ENCODE measurements at places on chromosomes 4 and X.

DNA sequence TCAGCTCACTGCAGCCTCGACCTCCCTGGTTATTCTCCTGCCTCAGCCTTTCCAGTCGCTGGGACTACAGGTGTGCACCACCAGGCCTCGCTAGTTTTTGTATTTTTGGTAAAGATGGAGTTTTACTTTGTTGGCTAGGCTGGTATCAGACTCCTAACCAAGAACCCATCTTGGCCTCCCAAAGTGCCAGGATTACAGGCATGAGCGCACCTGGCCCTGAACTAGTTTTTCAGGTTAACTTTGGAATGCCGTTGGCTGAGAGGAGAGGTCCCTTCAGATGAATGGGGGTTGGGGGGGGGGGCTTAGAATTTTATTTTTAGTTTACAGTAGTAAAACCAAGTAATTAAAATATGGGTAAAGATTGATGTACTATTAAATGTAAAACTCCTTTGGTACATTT is 23.4 kb upstream of the CWH43 start:
- DNase-seq = no peak

- no peak for DNase-seq
Observed at GRCh38 chr4:39274503-39274902, 91.7 kb downstream of the RFC1 start.

GRCh38 chr4:93031431-93032098 is 727.8 kb downstream of the GRID2 start:
- DNase-seq = no peak

- DNase-seq = no peak
Observed at GRCh38 chr4:69360271-69360670, 80.0 kb downstream of the UGT2B28 start.

DNA sequence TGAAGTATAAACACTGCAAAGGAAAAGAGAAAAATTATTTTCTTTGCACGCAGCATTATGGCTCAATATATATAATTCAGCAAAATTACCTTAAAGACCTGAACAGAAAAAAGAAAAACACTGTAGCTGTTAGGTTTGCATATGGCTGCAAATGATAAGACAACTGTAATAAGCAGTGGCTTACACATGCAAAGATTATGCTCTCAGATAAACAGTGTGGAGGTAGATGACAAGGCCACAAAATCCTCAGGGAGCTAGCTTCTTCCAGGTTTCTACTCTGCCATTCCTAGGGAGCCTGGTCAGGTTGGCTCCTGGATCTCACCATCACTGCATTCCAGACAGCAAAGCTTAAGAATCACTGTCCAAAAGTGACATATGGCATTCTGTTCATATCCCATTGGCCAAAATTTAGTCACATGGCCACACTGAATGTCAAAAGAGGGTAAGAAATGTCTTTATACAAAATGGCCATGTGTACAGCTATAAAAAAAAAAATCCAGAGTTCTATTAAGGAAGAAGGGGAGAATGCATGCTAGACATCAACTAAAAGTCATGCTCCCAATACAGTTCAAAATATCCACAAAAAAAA is 195.2 kb upstream of the SLC7A11 start:
- no peak for DNase-seq

DNA sequence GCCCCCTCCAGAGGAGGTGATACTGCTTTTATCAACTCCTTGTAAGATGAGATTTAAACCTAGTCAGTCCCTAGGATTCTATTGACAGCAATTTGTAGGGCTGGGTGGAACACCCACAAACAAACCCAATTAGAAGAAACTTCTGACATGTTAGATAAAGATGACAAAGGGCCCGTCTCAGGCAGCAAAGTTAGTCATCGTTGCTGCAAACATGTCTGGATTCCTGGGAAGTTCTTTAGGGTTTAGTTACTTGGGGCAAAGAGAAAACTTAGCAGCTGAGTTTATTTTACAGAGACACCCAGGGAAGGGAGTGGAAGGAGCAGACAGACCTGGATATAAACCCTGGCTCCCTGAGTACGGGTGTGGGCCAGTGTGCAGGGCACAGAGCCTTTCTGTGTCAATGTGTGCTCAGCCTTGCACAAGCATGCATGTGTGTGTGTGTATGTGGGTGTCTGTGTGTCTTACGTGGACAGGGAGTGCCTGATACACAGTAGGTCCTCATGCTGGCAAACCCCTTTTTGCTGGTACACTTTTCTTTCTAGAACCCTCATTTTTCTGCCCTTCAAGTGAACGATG is 130.0 kb upstream of the STX18 start:
- DNase-seq = no peak

DNA sequence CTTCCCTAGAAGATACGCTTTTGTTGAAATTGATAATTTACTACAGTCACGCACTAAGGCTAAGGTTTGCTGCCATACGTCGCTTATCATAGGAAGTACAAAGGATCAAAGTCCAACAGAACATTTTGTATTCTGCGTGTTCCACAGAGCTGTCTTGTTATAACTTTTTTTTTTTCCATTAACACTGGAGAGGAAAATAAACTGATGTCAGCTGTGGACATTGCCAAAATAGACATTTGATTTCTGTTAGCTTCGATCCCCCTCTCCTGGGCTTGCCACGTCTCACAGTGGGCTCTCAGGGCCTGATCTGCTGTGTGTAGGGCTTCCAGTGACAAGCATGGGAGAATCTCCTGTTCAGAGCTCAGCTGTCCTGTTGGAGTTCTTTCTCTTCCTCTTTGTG is 93.3 kb downstream of the SPATA18 start:
- DNase-seq = no peak

- no peak for DNase-seq
Observed at GRCh38 chr4:164060456-164060855, 566.0 kb downstream of the TMA16 start.

GRCh38 chr4:5783486-5783885 is 72.5 kb downstream of the EVC start:
- DNase-seq = no peak

DNA sequence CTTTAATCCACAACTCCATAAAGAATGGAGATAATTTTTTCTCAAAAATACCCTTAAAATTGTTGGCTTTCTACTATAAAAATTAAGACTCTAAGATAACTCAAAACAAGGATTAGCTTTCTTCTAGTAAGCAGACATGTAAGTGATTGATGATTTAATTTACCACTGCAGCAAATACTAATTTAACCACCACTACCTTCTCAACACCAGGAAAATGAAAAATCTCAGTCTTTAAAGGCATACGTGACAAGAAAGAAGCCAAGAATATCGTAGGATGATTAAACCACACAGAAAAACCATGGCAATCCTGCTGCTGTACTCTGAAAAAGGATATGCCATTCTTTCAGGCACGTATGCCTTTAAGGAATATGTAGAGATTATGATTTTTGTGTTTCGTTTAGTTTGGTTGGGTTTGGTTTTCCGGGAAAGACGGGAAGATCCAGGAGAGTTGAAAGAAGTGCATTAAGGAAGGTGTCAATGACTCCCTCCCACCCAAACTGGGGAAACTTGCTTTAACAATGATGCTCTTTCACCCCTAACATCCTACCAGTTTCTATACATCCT is 881 bp downstream of the LRCH2 start:
- no peak for DNase-seq

DNA sequence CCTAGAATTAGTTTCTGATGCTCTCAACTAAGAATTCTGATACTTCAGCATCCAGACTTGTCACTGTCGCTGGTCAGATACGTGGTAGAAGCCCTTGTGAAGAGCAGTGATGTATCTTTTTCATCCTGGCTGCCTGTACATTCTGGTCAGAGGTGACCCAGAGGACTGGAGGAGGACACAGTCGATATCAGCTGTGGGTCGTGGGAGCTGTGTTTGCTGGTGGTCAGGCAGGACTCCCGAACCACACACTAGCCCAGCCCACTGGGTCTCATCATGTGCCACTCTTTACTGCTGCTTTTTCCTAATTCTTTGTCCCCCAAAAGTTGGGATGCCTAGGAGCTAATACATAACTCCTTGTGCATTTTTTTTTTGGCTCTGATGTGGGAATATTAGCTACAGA is 6.5 kb downstream of the DCUN1D4 start:
- no peak for DNase-seq

DNA sequence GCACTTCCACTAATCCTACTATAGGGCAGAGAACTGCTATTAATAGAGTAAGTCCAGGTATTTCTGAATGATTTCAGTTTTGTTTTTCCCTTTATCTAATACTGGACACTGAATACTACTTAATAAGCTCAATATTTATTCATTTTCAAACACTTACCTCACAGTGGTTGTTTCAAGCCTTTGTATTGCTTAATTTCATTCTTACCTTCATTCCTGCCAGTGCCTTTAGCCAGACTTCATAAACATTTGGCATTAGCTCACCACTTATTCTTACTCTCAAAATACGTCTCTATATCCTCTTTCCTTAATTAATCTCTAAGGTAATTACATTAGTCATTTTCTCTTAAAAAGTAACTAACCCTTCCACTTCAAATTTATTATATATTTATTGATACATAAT is 18.8 kb upstream of the CORIN start:
- DNase-seq = no peak

- no peak for DNase-seq
Observed at GRCh38 chrX:6832619-6833018, 297.7 kb upstream of the VCX3A start.

DNA sequence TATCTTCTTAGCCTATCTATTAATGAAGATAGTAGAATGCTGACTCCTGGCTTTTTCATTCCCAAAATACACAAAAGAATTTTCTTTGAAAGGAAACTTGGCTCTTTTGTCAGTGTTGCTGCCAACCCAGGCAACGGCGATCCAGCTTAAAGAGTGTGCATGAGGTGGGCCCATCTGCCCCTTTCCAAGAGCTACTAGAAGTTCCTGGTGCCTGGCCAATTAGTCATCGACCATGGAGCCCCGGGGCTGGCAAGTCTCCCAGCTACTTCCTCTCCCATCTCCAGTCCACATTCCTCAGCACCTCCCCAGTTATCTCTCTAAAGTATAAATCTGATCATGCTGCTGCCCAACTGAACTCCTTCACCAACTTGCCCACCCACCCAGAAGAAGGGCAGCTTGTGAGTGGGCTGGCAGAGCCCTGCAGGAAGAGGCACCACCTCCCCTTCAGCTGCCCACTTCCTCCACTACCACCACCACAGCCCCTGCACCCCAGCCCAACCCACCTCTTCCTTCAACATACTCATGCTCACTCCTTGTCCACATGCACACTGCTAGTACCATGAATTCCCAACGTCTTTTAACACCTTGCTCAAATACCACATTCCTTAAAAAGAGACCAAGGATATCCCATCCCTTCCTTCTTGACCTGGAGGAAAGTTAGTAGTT is 158.2 kb upstream of the MAP3K15 start:
- DNase-seq = no peak

DNA sequence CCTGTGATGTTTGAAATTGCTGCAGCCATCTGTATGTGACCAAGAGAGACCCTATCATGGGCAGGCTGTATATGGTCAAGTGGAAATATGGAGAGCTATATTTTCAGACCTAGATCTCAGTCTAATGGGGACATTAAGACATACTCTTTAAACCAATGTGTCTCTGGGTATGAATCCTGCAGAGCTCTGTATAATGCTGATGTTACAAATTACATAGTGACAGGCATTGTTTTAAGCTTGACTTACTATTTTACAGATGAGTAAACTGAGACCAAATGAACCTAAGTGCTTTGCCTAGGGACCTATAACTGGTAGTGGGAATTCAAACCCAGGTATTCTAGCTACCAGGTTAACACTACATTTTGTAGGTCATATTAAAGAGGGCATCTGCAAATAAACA is 71.3 kb upstream of the GRXCR1 start:
- DNase-seq = no peak

GRCh38 chr4:73822812-73823504 is 13.5 kb upstream of the CXCL6 start:
- DNase-seq = no peak

DNA sequence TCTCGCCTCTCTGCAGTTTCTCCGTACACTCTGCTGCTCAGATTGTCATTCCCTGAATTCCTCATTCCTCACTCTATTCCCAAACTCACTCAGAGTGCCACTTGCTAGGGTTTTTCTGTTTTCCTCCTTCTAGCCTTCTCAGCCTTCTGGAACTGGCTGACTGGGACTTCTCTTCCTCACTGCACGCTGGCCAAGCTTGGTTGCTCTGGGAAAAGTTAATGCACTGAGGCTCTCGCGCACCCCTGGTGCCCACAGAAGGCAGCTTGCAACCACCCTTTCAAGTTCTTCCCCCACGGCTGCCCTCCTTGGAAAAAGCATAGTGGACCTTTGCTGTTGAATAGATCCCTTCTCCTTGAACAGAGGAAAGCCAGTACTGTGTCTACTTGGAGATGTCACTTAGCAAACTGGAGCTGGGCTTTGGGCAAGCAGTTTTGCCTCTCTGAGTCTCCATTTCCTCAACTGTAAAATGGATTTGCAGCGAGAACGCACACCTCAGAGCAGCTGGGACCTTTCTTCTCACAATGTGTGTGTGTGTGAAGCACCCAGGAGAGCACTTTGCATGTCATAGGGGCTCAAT is 6.0 kb upstream of the CCKAR start:
- no peak for DNase-seq

- DNase-seq = no peak
Observed at GRCh38 chr4:149223659-149224058, 592.0 kb downstream of the IQCM start.

GRCh38 chrX:15269120-15269519 is 763 bp downstream of the ASB9 start:
- no peak for DNase-seq

DNA sequence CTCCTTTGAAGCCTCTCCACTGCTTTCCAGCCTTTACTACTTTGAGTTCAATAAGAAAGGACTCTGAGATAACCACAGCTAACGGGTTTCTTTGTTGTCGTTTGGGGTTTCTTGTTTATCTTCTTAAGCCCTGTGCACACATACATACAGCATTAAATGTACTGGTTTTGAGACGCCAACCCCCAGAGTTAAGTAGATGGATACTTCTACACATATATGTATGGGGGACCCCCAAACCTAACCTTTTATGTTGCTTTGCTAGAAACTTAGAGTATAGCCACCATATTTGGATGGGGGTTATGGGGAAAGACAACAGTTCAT is 697 bp downstream of the CEP135 start:
- no peak for DNase-seq

GRCh38 chr4:86968547-86968946 is 33.7 kb downstream of the AFF1 start:
- no peak for DNase-seq

DNA sequence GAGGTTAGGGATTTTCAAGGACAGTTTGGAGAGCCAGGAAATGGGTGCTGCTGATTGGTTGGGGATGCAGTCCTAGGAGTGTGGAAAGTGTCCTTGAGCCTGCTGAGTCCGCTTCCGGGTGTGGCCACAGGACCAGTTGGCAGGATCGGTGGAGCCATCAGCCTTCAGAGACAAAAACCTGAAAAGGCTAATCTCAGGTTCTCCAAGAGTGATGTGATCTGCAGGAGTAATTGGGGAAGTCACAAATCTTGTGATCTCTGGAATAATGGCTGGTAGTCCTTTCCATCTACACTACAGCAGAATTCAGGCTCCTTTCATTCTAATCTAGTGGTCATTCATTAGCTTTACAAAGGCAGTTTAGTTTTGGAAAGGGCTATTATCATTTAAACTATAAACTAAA is 55.9 kb upstream of the BMP2K start:
- DNase-seq = no peak

DNA sequence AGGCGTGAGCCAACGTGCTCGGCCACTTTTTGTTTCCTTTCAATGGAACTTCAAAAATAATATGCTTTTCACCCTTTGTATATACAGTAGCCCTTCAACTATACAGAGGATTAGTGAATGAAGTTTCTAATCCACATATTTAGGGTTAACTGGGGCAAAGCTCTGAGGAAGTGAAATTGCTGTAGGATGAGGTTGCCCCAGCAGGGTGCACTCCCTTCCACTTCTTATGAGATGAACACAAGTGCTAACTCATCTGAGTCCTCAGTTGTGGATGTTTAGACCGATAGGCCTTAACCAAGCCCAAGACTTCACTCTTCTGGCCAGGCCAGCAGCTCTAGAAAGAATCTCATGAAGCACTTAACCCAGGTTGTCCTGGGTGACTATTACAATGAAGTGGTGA is 29.1 kb upstream of the CT55 start:
- no peak for DNase-seq

Data from neural progenitor cell (in vitro differentiated cells).